ENCODE measurements at places on chromosomes 7 and 10.

GRCh38 chr7:77276120-77276519 lies 76.5 kb upstream of the FGL2 start:
- no peak for DNase-seq

GRCh38 chr10:101046332-101047238 lies 15.2 kb upstream of the KAZALD1 start:
- DNase-seq = no peak

DNA sequence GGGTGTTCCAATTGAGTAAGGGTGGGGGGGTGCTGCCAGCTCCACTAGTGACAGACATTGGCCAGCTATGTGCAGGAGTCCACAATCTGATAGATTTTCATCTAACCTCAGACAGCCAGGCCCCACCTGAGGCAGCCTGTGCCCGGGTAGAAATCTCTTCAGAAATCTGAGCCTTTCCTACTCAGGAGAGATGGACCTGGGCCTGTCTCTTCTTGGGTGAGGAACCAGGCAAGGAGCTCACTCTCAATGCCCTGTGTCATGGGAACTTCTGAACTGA lies 86.9 kb downstream of the UBE2H start:
- DNase-seq = no peak

- no peak for DNase-seq
Observed at GRCh38 chr10:75266945-75267344, 31.2 kb upstream of the COMTD1 start.

DNA sequence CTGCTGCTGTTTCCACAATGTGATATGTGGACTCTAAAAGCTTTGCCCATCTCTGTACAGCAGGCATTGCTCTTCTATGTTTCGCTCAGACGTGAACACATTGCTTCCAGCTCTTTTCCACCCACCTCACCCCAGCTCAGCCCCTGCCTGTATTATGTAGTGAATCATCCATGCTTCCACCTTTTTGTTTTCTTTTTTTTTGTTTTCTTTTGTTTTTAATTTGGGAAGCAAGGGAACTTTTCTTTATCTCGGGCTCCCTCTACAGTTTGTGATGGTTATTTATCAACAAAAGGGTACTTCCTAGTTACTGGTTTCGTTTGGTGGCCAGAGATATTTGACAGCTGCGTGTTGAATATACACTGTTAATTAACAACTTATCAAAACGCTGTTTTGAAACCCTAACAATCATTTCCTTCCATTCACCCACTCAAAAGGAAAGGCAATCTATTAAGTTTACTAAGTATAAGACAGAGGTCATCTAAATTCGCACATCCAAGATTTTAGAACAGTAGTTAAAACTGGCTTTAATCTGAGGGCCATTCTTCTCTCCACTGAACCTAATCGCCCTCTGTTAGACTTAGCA lies 127.9 kb upstream of the STK17A start:
- no peak for DNase-seq

Measured in esophagus squamous epithelium (tissue), 5 donors.